ENCODE measurements at places on chromosomes 2 and 18.

DNA sequence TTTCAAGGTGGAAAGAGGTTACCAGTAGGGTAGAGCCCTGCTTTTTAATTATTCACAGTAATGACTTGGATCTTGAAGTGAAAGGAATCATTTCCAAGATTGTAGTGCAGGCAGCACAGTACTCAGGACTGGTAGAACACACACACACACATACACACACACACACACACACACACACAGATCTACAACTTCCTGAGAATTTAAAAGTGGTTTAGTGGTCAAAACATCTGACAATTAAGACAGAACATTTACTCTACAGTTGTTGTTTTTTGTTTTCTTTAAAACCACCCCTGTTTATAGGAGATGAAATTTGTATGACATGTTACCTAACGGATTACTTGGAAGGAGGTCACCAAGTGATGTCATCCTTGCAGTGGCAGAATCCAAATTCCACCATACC lies 146.7 kb upstream of the VRK2 start:
- DNase-seq = no peak

GRCh38 chr2:105468582-105469042 lies 69.8 kb upstream of the FHL2 start:
- DNase-seq = no peak

DNA sequence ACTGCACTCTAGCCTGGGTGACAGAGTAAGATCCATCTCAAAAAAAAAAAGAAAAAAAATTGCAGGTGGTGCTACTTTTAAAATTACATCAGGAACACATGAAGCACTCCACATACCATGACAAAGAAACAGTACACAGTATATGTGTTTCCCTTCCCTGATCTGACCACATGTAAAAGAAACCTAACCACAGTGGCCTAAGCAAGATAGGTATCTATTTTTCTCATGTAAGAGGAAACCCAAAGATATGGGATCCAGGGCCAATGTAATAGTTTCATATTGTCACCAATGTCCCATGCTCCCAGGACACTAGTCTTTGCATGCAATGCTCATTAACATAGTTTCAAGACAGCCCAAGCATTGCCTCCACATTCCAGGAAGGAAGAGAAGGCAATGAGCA lies 99.9 kb downstream of the DYM start:
- no peak for DNase-seq

GRCh38 chr2:40304340-40304739 lies 147.6 kb downstream of the SLC8A1 start:
- no peak for DNase-seq

DNA sequence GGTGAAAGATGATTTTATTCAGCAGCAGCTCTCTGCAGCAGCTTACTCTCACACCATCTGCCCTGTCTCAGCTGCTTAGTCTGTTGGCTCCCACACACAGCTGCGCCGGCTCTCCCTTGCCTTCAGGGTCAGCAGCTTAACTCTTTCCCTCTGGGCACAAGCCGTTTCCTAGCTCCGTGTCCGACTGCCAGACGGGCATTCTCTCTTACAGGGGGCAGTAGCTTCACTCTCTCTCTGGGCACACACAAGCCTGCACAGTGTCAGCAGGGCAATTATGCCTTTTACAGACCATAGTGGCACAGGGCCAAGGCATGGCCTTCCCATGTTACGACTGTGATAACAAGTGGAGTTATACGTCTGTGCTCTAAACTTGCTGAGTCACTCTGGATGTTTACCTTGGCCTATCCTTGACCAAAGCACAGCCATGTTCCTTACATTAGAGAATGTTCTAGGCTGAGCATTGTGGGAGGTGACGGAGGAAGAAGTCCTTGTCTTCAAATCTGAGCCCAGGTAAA lies 31.7 kb downstream of the PCARE start:
- no peak for DNase-seq
